ENCODE measurements at places on chromosomes 16 and 17.
A peak's percentile ranks its signal among the peaks of the same experiment; 100 is the strongest.

DNA sequence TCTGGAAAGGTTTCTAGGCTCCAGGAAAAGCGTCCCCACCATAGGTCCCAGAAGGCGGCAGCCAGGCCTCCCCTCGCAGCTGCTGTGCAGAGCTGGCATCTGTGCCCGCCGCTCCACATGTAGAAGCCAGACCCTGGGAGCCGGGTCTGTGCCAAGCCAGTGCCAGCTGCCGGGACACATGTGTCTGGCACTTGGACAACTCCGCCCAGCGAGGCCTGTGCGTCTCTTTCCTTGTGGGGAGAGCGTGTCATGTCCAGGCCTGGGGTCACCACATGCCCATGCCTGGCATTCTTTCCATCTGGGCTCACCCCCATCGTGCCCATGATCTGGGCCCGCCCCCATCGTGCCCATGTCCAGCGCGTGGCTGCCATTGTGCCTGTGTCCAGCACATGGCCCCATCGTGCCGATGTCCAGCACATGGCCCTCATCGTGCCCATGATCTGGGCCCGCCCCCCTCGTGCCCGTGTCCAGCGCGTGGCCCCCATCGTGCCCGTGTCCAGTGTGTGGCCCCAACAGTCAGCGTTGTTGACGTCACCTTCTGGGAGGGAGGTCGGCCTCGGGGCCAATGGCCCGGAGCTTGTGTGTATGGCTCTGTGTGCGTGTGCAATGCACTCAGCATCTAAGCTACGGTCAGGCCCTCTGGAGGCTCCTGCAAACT, 13.3 kb upstream of the ACSF3 start:
- no peak for DNase-seq

DNA sequence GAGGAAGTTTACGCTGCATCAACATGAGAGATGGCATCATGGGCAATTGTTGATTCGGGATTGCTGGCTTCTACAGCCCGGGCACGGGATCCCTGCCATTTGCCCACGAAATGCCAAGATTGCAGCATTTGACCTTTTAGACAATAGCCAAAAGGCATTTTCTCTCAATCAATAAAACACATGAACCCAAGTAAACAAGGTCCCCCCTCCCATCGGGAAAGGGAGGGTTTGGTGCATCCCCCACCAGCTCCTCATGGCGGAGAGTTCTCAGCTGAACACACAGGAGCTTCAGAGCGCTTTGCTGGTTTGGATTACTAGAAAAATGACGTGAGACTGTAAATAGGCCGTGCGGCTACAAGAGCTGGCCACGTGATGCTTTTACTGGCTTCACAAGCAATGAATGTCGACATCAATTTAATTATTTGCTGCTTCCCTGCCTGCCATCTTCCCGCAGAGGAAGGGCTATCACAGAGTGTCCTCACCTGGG, 147.6 kb downstream of the C16orf95 start:
- DNase-seq = no peak

GRCh38 chr17:17494870-17495535, 1.2 kb downstream of the RASD1 start:
- DNase-seq = peak; percentile 17

GRCh38 chr17:44376124-44376523, 12.5 kb upstream of the FAM171A2 start:
- DNase-seq = peak; percentile 37

DNA sequence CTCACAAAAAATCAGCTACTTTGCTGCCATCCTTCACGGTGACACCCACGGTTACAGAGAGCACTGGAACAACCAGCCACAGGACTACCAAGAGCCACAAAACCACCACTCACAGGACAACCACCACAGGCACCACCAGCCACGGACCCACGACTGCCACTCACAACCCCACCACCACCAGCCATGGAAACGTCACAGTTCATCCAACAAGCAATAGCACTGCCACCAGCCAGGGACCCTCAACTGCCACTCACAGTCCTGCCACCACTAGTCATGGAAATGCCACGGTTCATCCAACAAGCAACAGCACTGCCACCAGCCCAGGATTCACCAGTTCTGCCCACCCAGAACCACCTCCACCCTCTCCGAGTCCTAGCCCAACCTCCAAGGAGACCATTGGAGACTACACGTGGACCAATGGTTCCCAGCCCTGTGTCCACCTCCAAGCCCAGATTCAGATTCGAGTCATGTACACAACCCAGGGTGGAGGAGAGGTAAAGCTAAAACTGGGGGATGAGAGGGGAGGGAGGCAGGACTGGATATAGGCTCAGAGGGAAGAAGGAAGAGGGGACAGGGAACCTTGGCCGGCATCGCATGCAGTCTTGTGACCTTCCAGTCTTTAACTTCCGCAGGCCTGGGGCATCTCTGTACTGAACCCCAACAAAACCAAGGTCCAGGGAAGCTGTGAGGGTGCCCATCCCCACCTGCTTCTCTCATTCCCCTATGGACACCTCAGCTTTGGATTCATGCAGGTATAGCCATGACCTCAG, 581 bp downstream of the CD68 start:
- no peak for DNase-seq

DNA sequence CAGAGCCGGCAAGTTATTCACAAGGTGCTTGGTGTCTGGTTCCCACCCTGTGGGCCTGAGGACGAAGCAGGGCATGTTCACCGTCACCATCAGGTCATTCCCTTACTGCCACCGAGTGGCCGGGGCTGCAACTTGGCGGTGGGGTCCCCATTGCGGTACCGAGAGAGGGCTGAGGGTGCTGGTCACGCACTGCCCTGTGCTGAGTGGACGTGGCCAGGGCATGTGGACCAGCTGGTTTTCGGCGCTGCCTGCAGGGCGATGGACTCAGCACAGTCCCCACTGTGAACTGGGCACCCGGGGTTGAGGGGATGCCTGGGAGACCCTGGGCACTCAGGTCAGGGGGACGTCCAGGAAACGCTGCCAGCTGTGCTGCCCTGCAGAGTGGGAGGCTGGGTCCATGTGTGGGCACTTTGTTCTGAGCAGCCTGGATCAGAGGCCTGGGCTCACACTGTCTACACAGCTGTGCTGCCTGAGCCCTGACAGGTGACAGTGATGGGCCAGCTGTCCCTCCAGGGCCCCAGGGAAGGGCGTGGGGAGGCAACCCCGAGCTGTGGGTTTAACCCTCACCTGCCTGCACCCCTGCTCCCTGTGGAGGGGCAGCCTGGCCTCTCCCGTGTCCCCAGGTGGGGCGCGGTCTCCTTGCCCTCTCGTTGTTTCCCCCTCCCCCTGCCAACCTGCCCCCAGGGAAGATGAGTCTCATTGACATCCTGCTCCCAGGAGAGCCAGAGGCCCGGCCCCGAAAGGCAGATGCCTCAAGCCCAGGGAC, 39.3 kb upstream of the GNG13 start:
- no peak for DNase-seq

DNA sequence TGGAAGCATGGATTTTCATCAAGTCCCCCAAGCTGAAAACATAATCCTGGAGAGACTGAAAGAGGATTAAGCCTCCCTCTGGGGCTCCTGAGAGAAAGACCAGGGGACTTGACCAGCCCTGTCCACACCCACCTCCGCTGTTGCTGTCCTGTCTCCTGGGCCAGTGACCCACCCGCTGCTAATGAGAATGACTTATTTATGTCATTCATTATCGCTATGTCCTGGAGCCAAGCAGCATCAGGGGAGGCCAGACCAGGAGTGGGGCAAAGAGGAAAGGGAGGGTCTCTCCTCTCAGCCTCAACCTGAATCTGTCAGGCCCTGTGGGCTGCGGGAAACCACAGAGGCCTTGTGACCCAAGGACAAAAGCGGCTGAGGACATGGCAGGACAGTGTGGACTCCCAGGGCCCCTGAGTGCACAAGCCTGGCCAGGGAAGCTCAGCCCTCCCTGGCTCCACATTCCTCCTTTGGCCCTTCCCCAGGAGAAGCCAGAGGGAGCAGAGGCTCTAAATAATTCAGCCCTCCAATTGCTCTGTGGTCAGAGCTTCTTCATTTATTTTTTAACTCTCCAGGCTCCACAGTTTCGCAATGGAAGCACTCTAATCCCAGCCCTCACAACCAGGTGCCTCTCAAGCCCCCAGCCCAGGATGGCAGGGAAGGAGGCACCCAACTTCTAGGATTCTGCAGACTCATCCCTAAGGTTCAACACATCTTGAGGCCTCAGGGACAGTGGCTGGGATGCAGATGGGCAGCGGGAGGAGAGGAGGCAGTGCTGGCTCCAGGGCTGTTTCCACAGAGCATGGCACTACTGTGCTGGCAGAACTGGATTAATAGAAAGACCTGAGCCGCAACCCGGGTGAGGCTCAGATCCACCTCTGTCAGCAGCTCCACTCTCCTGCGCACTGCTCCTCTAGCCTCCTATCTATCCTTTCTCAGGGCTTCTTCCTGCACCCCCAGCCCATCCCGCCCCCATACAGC, 19.1 kb downstream of the CUEDC1 start:
- DNase-seq = no peak

- peak; percentile 38 for DNase-seq
Measured at GRCh38 chr16:74650966-74651567, 15.6 kb downstream of the RFWD3 start.

DNA sequence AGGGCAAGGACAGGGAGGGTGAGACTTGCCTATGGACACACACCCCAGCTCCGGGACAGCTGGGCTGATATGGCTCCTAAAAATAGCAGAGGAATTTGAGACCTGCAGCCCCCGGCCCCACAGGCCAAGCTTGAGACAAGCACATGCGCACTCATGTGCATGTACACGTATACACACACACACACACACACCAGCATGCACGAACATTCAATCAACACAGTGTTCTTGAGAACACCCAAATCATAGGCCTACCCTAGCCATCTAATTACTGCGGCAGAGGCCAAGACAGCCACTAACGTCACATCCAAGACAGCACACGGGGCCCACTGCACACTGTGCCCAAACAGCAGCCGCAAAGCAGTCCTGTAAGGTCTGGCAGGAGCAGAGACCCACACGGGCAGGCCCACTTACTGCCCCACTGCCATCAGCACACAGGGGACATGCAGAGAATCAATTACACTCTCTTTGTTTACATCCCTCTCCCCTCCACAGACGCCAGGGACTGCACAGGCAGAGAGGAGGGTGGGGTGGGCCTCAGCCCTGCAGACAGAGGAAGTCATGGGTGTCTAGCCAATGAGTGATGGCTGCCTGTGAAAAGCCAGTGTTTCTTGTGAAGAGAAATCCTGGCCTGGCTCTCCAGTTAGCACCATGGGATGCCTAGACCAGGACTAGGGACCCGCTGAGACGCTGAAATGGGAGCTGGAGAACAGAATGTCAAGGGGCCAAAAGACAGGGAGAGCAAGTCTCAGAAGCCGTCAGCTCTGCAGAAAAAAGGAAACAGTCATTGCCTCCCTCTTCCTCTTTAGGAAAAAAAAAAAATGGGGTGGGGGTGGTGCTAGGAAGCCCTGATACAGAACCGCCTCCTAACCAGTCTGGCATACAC, 39.3 kb downstream of the MYO18A start:
- no peak for DNase-seq

GRCh38 chr17:34110315-34110714, 144.8 kb upstream of the CCL2 start:
- no peak for DNase-seq

DNA sequence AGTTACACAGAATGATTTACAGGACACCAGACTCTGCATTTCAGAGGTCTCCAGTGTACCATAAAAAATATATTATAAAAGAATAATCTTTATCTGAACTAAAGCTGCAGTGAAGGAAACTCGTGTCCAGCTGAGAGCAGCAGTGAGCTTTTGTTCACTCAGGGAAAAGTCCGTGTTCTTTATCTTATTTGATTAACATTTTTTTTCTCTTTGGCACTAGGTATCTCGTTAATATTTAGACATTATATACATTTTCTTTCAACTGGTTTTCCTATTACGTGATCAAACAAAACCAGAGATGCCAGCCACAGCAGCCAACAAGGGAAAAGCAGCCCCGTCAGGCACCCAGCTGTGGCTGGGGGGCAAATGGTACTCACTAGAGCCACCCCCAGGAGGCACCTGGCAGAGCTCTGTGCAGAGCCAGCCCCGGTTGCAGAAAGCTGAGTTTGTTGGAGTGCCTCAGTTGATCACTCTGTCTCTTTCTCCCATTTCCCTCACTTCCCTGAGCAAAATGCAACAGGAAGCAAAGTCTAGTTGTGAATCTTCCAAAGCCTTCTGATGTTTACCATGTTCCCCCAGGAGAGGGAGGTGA, 1.1 kb upstream of the HS3ST4 start:
- DNase-seq = no peak

DNA sequence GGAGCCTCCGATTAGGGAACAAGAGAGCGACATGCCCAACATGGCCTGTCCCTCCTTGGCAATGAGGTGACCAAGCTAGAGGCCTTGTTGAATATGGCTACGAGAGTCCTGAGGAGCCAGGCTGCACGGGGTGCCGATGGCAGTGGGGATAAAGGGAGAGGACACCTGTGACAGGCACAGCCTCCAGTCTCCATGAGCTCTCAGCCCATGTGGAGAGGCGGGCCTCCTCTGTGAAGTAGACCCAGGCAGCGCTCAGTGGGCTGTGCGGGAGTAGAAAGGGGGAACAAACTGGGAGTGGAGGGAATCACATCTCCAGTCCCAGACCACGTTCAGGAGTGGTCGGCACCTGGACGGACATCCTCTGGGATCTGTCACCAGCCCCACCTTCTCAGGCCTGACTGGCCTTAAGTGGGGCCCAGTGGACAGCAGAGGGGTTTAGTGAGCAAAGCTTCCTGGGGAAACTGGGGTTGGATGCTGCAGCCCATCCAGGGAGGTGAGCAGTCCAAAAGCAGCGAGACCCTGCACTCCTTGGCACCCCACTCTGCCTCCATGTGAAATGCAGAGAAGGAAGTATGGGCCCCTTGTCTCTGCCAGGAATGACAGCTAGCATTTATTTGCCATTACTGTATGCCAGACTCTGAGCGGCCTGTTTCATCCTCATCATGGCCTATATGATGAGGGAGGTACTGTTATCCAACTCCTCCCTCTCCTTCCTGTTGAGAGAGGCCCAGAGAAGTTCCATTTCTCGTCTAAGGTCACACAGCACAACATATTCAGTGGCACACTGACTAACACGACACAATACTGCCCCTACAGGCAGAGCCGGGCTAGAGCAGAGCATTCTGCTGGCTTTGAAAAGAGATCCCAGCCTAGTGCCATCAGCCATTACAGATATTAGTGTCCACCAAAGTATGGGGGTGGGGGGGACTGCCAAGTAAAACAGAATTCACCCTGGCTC, 4.5 kb upstream of the TMEM92 start:
- DNase-seq = peak; percentile 54

DNA sequence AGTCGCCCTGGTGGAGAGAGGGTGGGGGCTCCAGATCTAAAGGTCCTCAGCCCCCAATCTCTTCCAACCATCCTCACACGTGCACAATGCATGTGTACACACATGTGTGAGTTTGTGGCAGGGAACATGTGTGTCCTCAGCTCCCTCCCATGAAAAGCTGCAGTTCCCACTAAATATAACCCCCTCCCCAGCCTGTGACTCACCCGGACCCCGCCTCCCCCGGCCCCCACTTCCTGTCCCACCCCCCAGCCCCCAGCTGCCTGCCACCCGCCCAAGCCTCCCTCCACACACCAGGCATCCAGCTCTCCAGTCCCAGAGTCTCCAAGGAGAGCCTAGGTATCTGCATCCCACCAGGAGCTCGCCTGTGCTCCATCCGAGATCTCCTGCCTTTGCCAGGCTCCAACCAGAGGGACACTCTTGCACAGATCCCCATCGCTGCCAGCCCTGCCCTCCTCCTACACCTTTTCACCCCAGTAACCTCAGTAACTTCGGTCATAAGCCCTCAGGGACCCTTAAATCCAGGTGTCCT, 3.9 kb downstream of the DLG4 start:
- DNase-seq = no peak
